ENCODE measurements at places on chromosomes 5 and 9.

- H3K4me1 ChIP-seq, result peaks cover 28% of the 10 kb centered on the region
- no peaks in the 10 kb centered on the region for H3K27me3 ChIP-seq
- no peak for DNase-seq
These were observed 7.2 kb downstream of the SDHA start for GRCh38 chr5:225334-225733.

DNA sequence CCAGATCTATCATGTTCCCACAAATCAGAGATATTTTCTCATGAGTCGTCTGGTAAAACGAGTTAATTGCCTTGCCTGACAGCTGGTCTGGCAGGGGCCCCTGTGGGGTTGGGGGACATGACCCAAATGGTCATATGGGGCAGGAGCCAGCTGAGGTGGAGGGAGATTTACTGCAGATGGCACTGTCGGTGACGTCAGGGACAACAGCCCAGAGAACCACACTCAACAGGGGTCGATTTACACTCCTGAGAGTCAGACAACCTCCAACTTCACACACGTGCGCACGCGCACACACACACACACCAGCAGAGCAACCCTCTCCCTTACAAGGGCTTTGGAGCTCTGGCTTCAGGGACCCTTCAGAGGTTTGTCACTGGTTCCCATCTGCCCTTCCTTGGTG, 23.4 kb upstream of the GABRP start:
- no peaks in the 10 kb centered on the region for H3K4me1 ChIP-seq
- H3K4me3 ChIP-seq, result no peak overlapping the region
- no peaks in the 10 kb centered on the region for H3K36me3 ChIP-seq
- DNase-seq, result no peak
- no peak overlapping the region for H3K27ac ChIP-seq

- peaks cover 28% of the 10 kb centered on the region for H3K27me3 ChIP-seq
- no peak overlapping the region for H3K4me3 ChIP-seq
- no peak overlapping the region for H3K27ac ChIP-seq
- H3K4me1 ChIP-seq, result no peaks in the 10 kb centered on the region
- no peak for DNase-seq
These were observed 89.8 kb upstream of the COL5A1 start for GRCh38 chr9:134551644-134552348.

GRCh38 chr5:175887463-175887862, 16.1 kb downstream of the CPLX2 start:
- H3K27me3 ChIP-seq, result peaks cover 26% of the 10 kb centered on the region
- H3K4me3 ChIP-seq, result no peak overlapping the region
- no peak for DNase-seq
- no peak overlapping the region for H3K27ac ChIP-seq
- peaks cover 17% of the 10 kb centered on the region for H3K4me1 ChIP-seq
- H3K36me3 ChIP-seq, result peaks cover 18% of the 10 kb centered on the region

GRCh38 chr5:135027266-135027696, 6.7 kb downstream of the PITX1 start:
- H3K27me3 ChIP-seq, result peaks cover 59% of the 10 kb centered on the region
- DNase-seq, result no peak
- H3K36me3 ChIP-seq, result peaks cover 5% of the 10 kb centered on the region
- no peak overlapping the region for H3K4me3 ChIP-seq
- peaks cover 20% of the 10 kb centered on the region for H3K4me1 ChIP-seq

DNA sequence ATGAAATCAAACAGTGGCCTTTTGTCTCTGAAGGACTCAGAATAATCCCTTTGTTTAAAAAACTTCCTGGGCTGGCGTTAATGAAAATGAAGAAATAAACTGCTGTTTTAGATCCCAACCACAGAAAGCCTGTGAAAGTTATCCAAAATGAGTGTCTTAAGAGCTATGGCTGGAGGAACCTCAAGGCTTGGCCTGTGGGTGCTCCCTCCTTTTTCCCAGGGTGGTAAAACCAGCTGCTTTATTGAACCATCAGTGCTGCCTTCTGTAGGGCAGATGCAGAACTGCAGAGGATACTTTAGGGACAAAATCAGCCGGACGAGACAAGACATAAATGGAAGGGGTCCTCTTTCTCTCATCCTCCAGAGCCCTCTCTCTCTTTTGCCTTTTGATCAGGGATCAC, 100.9 kb downstream of the SMARCA2 start:
- no peak for DNase-seq
- no peaks in the 10 kb centered on the region for H3K4me1 ChIP-seq
- no peaks in the 10 kb centered on the region for H3K27me3 ChIP-seq
- H3K27ac ChIP-seq, result peak overlapping the region; percentile 66
- H3K4me3 ChIP-seq, result no peak overlapping the region

GRCh38 chr5:149902177-149902576, 42.4 kb downstream of the PDE6A start:
- H3K4me3 ChIP-seq, result no peak overlapping the region
- peak overlapping the region; percentile 83 for H3K27ac ChIP-seq
- H3K36me3 ChIP-seq, result no peaks in the 10 kb centered on the region
- H3K4me1 ChIP-seq, result peaks cover 7% of the 10 kb centered on the region
- DNase-seq, result no peak
- peaks cover 52% of the 10 kb centered on the region for H3K27me3 ChIP-seq

GRCh38 chr9:75170898-75171360, 82.6 kb downstream of the OSTF1 start:
- H3K4me3 ChIP-seq, result no peak overlapping the region
- no peak for DNase-seq
- H3K27ac ChIP-seq, result no peak overlapping the region
- H3K36me3 ChIP-seq, result peaks cover 9% of the 10 kb centered on the region
- H3K4me1 ChIP-seq, result peaks cover 8% of the 10 kb centered on the region

All from T-helper 17 cell (primary cell).